AG04449 (cell line): ENCODE measurements at places on chromosomes 12 and 14.

- no peak for DNase-seq
These were observed 20.7 kb upstream of the ANAPC7 start for GRCh38 chr12:110424237-110424636.

DNA sequence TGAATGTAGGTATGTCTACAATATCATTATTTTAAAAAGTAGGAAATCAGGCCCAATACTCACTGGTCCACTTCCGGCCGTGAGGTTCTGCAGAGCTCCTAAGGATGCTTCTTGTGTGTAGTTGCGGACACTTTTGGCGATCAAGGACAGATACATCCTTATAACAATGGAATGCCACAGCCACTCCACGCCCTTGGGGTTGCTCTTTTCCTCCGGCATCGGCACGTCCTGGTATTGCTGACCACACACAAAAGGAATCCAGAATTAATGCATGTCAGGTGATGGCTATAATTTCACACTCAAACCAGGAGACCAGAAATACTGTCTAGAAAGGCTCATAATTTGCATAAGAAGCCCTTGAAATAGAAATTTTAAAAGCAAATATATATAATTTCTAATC is 65.6 kb upstream of the YARS2 start:
- DNase-seq = no peak

GRCh38 chr12:75994069-75994740 is 37.4 kb downstream of the PHLDA1 start:
- no peak for DNase-seq

DNA sequence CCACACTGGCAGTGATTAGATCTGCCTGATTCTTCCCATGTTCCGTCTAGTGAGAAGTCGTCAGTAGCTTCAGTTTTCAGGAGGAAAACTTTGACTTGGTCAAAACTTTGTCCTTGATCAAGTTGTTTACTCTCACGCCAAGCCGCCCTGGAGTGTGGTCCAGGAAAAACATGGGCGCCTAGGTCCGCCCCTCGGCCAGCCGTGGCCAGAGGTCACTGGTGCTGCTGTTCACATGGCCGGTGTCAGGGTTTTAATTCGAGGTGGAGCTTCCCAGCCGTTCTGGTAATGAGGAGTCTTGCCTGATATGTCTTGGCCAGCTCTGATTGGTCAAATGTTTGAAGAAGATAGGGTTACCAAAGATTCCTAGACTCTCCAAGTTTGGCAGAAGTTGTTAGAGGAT is 71.5 kb downstream of the PPP2R5C start:
- DNase-seq = no peak

GRCh38 chr14:77286576-77286975 is 15.6 kb upstream of the NGB start:
- DNase-seq = no peak

DNA sequence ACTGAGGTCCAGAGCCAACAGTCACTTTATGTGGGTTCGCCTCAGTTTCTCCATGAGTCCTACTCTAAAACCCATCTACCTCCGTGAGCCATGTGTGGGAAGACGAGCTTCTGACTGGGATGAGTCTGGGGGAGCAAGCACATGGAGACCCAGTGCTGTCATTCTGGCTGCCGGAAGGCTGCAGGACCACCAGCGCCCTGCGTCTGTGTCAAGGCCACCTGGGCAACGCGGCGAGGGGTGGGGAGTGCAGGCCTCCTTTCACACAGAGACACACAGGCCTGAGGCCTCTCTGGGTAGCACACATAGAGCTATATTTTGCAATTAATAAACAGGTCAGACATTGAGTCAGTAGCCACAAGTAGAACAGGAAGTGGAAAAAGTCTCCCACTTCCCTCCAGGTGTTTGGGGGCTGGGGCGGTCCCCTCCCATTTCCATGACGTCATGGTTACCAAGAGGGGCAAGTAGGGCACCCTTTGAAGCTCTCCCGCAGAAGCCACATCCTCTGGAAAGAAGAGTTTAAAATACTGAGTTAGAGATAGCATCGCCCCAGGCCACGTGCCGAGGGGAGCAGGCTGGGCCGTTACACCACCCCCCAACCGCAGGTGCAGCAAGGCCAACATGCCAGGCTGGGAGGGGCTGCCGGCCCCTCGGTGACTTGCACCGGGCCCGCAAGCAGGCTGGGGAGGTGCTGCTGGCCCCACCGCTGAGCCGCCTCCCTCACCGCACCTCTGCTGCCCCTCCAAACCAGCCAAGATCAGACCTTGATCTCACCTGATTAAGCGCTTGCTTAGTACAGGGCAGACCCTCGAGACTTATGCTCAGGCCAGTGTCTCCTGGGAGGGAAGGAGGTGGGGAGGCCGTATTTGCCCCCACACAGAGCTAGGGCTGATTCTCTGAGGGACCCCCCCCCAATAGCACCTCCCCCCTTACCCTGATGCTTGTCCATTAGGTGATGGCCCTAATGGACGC is 32.7 kb downstream of the DAD1 start:
- no peak for DNase-seq

GRCh38 chr12:57146961-57147944 is at the start of gene LRP1-AS:
Gene LRP1-AS (minus strand): TSS chr12:57147619.
- no peak for DNase-seq

GRCh38 chr12:9588749-9589148 is 19.0 kb downstream of the KLRB1 start:
- no peak for DNase-seq

DNA sequence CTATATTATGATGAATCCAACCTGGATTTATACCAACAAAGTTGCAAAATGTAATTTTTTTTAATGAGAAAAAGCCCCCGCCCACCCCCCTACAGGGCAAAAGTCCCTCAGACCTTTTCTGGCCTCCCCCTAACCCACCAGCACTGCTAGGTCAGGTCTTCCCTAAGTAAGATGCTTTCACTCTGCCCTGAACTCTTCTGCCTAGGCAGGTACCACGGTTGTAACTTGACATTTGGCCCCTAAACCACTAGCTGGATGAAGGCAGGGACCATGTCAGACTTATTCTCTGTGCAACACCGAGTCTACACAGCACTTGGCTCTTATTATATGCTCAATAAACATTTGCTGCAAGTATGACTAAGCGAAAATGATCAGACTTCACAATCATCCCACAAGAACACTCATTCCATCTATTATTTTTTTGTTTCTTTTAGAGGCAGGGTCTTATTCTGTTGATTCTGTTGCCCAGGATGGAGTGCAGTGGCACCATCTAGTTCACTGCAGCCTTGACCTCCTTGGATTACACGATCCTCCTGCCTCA is 63.2 kb downstream of the SPRING1 start:
- no peak for DNase-seq

- no peak for DNase-seq
These were observed 28.6 kb upstream of the CORO1C start for GRCh38 chr12:108759924-108760323.

DNA sequence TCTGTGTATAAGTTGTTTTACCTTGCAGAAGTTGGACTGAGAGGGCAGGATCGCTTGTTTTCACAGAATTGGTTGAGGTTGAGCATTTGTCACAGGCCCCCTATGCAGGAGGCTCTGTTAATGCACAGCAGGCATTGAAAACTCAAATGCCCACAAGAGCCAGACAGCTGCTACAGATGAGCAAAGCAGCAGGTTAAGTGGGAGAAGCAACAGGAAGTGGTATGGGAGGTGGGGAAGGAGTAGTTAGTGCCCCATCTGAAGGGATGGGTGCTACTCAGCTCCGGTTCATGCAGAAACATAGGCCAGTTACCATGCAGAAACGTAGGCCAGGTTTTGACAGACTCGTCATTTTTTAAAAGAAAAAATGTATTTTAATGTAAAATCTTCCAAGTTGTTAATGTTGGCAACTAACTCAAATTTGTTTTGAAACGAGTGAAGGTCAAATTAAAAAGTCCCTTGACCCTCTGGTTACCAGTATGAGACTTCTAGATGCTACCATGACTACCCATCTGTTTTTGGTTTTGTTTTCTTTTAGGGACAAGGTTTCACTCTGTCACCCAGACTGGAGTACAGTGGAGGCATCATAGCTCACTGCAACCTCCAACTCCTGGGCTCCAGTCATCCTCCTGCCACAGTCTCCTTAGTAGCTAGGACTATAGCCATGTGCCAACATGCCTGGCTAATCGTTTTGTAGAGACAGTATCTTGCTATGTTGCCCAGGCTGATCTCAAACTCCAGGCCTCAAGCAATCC is 84.7 kb upstream of the FRMD6 start:
- no peak for DNase-seq

DNA sequence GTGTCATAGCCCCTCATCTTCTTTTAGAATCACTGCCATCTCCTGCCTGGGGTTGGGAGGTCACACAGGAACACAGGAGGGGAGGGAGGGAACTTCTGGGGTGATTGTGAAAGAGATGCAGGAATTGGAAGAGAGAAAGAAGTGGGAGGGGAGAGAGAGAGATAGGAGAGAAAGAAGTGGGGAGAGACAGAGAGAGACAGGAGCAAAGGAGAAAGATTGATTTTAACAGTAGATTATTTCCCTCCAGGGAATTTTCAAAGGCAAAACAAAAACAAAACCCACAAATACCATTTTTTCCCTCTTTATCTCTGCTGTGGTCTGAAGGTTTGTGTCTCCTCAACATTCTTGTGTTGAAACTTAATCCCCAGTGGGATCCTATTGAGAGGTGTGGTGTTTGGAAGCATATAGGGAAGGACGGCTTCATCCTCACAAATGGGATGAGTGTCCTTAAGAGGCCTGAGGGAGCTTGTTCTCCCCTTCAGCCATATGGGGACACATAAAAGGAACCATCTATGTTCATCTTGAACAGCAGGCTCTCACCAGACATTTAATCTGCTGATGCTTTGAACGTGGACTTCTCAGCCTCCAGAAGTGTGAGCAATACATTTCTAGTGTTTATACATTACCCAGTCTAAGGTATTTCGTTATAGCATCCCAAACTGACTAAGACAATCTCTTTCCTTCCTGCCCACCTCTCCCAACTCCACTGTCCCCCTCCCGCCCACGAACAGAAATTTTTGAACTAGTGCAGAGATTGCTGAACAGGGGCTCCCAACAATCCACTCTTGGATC is 134.9 kb upstream of the MAX start:
- DNase-seq = no peak

DNA sequence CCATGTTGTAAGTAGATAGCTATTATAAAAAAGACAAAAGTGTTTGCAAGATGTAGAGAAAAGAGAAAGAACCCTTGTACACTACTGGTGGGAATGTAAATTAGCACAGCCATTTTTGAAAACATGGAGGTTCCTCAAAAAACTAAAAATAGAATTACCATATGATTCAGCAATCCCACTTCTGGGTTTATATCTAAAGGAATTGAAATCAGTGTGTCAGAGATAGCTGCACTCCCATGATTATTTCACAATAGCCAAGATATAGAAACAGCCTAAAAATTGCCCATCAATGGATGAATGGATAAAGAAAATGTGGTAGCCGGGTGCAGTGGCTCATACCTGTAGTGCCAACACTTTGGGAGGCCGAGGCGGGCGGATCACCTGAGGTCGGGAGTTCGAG is 9.2 kb downstream of the PSMC6 start:
- DNase-seq = no peak

DNA sequence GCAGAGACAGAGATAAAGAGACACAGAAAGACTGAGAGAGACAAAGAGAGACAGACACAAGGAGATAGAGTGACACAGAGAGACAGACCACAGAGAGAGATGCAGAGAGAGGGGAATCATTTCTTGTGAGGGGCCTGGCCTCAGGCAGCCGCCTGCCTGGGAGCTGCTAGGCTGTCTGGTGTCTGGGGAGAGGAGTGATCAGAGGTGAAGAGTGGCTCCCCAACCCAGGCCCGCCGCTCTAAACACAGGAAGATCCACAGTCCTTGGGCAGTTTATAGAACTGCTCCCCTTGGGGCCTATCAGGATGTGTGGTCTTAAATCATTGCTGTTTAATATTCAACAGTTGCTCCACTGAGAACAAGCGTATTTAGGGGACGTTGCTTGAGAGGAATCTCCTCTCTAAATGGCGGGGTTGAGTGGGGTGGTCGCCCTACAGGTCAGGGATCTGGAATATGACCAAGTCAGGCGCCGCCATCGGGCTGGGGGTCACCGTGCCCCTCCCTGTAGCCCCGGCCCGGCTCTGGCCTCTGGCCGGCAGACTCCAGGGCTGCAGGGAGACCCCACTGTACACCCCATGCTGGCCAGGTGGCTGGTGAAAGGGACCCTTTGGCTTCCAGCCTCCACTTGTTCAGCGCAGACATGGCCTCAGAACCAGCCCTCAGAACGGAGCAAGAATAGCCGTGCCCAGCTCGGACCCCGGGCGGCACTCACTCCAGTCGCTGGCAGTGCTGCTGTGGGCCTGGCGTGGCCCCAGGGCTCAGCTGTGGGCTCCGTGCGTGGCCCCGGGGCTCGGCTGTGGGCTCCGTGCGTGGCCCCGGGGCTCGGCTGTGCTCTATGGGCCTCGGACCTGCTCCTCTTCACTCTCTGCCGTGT is 89.4 kb downstream of the GALNT9 start:
- DNase-seq = no peak
